Bronchial epithelial cell (primary cell): ENCODE measurements at places on chromosomes 1 and 21. TPM values are rescaled to one million over a fixed set of nuclear protein-coding genes. Genes with fewer than 3 reads are reported as not detected.

Gene SLC45A1
- total RNA-seq, result 0.26 TPM in 2 replicates

Gene OR6K2
- total RNA-seq, result not detected in 2 replicates

Gene SPTA1
- not detected in 2 replicates for total RNA-seq

Gene FDPS
- total RNA-seq, result 103 and 167 TPM in 2 replicates

Gene PTGS2
- total RNA-seq, result 13.6 and 22.1 TPM in 2 replicates

Gene CYP4A11
- total RNA-seq, result not detected in 2 replicates

Gene OR2T27
- not detected in 2 replicates for total RNA-seq

Gene CHRNB2
- not detected in 2 replicates for total RNA-seq

Gene PRR9
- total RNA-seq, result not detected in 2 replicates

Gene RSRP1
- 84.0 and 92.9 TPM in 2 replicates for total RNA-seq

Gene CELA2B
- total RNA-seq, result not detected in 2 replicates

Gene UAP1
- 109 and 132 TPM in 2 replicates for total RNA-seq

Gene MFAP2
- total RNA-seq, result 7.9 and 23.3 TPM in 2 replicates

Gene NUDT4B
- 2.6 and 13.6 TPM in 2 replicates for total RNA-seq

Gene CAPN8
- under 0.01 and 0.26 TPM in 2 replicates for total RNA-seq

Gene KRTAP19-1
- not detected in 2 replicates for total RNA-seq

Gene CSF3R
- 0.79 TPM in 1 of 2 replicates, not detected in the other for total RNA-seq

Gene CNTN2
- under 0.01 TPM in 1 of 2 replicates, not detected in the other for total RNA-seq

Gene MNDA
- total RNA-seq, result not detected in 2 replicates

Gene CA6
- total RNA-seq, result not detected in 2 replicates

Gene APOBEC4
- not detected in 2 replicates for total RNA-seq

Gene TSACC
- 0.77 TPM in 1 of 2 replicates, not detected in the other for total RNA-seq

Gene ACOT11
- total RNA-seq, result 3.4 and 6.0 TPM in 2 replicates
